ENCODE measurements at places on chromosomes 16 and 17.

DNA sequence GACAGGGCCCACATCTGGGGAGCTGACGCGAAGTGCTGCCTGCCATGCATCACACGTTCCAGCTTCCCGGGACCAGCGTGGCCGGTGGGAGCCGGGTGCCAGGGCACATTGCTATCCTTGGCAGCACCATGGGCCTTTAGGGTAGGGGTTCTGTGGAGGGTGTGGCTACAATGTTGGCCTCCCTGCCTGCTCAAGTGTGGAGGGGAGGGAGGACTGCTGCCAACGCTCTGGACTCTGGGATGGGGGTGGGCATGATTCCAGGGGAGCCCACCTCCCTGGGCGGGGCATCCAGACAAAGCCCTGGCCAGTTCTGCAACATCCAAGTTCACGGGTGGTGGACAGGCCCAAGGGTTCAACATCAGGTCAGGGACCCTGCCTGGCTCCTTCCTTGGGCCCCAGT, 13.9 kb downstream of the GRB7 start:
- no peak for DNase-seq

GRCh38 chr17:39737760-39738567, at the start of gene GRB7:
Gene GRB7 (plus strand): TSS chr17:39737938. CDS start chr17:39742302, 4,364 bp downstream.
- peak; percentile 78 for DNase-seq

DNA sequence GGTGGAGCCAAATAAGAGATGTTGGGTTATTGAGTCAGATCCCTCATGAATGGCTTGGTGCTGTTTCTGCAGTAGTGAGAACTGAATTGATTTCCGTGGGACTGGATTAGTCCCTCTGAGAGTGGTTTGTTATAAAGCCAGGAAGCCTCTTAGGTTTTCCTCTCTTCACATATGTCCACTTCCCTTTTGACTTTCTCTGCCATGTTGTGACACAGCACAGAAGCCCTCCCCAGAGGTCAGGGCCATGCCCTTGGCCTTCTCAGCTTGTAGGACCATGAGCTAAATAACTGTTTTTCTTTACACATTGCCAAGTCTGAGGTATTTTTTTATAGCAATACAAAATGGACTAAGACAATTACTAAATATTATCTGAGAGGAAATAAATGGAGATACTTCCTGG, 10.3 kb upstream of the HAPSTR1 start:
- no peak for DNase-seq

DNA sequence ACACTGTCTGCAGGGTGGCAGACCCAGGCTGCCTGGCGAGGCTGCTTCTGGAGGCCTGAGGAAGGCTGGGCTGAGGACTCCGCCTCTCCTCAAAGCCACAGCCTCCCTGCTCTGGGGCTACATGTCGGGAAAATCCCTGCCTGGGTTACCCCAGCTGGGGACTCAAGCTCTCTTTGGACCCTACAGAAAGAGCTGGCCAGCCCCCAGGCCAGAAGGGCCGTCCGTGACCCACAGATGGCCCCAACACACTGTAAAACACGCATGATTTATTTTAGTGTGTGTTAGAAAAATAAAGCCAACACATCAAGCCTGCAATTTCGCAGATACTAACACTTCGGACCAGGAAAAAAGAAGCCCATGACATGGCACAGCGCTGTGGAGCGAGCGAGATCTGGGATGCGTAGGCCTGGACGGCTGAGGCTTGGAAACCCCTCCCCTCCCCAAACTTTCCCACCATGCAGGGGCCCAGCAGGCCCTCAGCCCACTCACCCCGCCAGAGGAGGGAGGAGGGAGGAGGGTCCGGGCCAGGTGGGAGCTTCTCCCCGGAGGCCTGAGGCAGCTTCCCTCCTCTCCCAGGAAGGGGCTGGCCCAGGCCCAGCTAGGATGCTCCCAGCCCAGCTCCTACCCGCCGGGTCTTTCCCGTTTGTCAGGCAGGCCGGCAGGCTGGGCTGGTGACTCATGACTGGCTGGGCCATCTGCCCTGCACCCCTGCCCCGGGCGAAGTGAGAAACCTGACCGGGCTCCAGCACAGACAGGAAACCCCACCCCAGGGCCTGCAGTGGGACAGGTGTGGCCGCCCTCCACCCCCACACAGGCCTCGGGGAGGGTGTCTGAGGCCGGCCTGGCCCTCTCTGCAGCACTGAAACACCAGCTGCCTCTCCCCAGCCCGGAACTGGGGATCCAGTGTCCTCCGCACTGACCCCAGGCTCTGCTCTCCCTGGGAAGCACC, 34.1 kb upstream of the SLC38A10 start:
- peak; percentile 82 for DNase-seq

DNA sequence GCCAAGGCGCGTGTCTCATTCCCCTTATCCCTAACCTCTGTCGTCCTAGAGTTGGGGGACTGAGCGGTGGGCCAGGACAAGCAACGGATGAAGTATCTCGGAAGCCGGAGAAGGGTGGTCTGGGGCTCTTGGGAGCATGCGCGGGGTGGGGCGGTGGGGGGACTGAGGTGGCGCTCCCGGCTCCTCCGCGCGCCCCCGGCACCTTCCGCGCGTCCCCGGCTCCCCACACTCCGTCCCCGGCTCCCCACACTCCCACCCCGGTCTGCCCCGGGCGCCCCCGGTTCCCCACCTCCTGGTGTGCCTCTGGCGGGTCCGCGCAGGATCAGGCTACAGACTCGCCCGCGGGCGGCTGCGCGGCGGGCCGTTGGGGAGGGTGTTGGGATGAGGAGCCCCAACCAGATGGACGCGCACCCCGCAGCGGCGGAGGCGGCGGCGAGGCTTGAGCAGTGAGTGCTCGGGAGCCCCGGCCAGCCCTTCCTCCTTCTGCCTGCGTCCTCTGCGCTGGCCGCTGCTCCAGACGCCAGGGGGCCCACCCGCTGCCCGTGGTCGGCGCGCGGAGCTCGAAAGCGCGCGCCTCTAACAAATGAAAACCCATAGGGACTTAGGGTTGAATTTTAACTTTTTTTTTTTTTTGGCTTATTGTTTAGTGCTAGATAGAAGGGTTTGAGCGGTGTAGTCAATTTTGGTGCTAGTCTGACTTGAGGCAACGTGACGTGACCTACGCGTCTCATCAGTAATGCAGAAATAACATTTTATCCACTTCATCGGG, 5.6 kb upstream of the CRYM start:
- DNase-seq, result no peak

GRCh38 chr16:85303354-85303883, 191.1 kb upstream of the CIBAR2 start:
- no peak for DNase-seq

GRCh38 chr17:75240394-75241142, 20.8 kb downstream of the GGA3 start:
- no peak for DNase-seq

GRCh38 chr16:1691956-1692355, 13.9 kb downstream of the JPT2 start:
- DNase-seq, result no peak

DNA sequence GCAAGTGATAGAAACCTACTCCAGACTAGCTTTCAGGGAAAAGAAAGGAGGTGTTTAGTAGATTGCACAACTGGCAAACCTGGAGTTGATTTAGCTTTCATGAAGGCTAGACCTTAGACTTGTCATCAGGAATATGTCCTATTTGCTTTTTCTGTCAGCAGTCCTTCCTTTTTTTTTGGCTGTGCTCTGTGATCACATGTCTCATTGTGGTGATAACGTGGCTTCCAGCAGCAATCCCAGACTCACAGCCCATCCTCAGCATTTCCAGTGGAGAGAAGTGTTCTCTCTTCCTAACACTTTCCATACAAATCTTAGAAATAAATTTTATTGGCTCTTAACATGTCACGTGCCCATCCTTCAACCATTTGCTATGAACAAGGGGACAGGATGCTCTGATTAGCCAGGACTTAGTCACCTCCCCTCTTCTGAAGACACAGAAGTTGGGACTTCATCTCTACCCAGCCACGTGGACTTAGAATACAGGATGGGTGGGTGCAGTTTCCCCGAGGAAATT, 74.7 kb downstream of the CDH13 start:
- DNase-seq, result no peak

GRCh38 chr17:45231481-45232116, 9.9 kb downstream of the FMNL1 start:
- peak; percentile 36 for DNase-seq

DNA sequence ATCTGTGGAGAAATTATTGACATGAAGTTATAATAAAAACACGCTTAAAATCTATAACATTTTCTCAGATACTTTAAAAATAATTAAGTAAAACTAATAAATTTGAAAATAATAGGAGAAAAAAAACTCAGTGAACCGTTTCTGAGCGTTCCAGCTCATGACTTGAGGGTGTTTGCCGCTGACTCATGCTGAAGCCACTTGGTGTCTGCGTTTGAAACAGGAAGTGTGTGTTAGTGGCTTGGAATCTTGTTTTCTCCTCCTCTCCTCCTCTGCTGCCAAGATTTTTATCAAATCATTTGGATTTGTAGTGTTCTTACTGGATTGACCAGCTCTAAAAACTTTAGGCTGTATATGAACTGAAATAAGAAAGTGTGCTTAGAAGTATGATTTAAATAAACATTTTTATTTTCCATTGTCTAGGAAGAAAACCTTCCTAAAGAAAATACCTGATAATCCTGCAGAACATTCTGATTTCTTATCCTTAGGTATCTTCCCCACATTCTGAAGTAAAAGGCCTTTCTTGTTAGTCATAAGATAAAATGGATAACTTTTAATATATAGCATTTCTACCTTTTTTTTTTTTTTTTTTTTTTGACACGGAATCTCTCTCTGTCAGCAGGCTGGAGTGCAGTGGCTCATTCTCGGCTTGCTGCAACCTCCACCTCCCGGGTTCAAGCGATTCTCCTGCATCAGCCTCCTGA, 30.8 kb downstream of the USP10 start:
- no peak for DNase-seq

DNA sequence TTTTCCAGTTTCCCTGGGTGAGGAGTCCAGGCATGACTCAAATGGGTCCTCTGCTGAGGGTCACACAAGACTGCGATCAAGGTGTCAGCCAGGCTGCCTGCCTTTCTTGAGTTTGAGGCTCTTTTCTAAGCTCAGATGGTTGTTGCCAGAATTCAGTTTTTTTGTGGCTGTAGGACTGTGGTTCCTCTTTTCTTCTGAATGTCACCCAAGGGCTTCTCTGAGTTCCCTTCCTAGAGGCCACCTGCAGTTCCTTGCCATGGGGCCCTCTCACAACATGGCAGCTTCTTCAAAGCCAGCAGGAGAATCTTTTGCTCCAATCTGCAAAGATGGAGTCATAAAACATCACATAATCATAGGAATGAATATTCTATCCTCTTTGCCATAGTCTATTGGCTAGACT, 17.5 kb downstream of the LIMD2 start:
- no peak for DNase-seq

DNA sequence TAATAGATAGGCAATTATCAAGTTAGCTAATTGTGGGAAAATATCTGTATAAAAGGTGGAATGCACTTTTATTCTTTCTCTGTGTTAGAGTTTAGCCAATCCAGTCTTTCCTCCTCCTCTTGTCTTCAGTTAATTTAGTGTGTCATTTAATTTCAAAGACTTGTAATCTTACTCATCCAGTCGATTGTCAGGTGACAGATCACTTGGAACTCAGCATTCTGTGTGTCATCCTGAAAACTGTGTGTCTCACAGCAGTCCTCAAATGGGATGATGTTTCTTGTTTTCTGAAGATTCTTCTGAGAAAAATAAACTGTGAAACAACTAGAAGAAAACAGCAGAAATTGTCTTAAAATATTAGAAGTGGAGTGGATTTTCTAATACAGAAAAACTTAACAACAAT, 290 bp upstream of the KRTAP4-1 start:
- DNase-seq, result no peak
